ENCODE measurements at places on chromosomes 12 and 14.

- peak; percentile 57 for DNase-seq
Observed at GRCh38 chr14:61296719-61297502, 15.8 kb upstream of the TMEM30B start.

DNA sequence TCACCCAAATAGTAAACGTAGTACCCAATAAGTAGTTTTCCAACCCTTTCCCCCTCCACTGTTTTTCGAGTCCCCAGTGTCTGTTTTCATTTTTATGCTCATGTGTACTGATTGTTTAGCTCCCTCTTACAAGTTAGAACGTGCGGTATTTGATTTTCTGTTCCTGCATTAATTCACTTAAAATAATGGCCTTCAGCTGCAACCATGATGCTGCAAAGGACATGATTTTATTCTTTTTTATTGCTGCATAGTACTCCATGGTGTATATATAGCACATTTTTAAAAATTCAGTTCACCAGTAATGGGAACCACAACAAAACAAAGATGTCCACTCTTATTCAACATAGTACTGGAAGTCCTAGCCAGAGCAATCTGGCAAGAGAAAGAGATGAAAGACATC is 72.8 kb downstream of the DUSP6 start:
- no peak for DNase-seq

- DNase-seq: no peak
Observed at GRCh38 chr12:104163631-104164030, 25.6 kb upstream of the NFYB start.

- peak; percentile 66 for DNase-seq
Observed at GRCh38 chr12:44015333-44015941, 179.6 kb downstream of the TMEM117 start.

GRCh38 chr12:54060174-54060974 is 6.7 kb downstream of the HOXC4 start:
- DNase-seq: no peak

DNA sequence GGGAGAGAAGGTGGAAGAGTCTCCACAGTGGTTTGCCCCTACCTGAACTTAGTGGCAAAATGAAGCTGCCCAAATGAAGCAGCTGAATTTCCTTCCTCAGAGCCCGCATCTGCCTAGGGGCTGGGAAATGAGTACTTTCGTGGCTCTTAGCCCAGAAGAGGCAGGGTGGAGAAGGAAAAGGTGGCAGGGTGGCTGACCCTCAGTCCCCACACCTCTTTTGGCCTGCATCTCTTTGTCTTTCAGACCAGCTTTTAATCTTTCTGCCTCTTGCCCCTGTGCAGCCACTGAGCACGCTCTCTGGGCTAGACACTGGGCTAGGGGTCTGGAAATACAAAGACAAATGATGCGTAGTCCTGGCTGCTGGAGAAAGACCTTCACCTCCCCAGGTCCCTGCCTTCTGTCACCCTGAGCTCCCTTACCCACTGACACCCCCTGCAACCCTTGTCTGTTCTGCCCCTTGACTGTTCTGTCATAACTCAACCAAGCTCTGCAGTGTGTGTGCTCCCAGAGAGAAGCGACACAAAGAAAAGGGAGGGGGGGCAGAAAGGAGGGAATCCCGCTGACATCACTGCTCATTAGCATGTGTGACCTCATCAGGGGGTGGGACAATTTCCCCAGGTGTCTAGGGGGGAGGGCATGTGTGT is 371 bp upstream of the REM2 start:
- DNase-seq: peak; percentile 82

- DNase-seq: peak; percentile 82
Observed at GRCh38 chr14:104800771-104801519, at the start of gene ZBTB42. ZBTB42 (plus strand) TSS chr14:104801101; CDS start chr14:104801198, 97 bp downstream.

DNA sequence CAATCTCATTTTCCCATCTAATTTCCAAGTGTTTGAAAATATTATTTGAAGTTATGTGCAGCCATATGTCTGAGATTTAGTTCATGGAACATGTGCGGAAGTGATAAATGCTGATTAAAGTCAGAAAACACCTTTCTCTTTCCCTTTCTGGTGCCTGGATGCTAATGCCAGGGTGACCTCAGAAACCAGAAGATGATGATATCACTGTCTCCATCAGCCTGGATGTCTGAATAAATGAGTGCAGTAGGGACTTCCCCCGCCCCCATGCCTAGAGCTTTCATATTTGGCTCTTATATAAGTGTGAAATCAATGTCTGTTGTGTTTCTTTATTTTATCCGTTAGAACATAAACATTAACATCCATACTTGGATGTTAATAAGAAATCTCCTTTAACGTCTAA is 261.9 kb upstream of the LRIG3 start:
- DNase-seq: no peak

DNA sequence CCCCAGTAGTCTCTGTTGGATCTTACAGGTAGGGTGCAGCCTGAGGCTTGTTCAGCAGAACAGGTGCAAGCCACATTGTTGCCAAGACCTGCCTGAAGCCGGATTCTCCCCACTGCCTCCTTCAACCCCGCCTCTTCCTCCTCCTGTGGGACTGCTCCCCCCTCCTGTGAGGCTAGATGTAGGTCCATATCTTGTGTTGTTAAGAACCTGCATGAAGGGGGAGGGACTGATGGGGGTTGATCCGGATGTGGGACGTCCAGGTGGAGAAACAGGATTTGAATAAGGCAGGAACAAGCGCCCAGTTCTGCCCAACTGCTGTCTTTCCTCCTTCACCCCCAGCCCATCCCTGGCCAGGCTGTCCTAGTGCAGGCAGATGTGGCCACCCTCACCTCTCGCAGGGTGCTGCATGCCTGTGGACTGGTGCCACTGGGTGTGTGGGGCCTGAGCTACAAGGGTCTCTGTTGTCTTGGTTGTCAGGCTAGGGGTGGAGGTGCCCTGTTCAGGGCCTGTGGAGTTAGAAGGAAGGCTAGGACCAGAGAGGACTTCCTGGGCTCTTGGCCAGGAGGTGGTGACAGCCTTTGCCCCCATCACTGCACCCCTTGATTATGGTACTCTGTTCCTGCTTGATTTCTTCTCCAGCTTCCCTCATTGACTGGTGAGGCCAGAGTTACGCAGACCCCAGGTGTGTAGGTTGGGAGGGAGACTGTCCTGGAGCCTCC is 1.4 kb downstream of the NR4A1 start:
- no peak for DNase-seq

- DNase-seq: no peak
Observed at GRCh38 chr14:68282479-68283377, 463.1 kb downstream of the RAD51B start.

GRCh38 chr14:100898935-100899883 is 4.3 kb downstream of the RTL1 start:
- no peak for DNase-seq

GRCh38 chr12:15538881-15539280 is 216.6 kb downstream of the PTPRO start:
- DNase-seq: no peak

DNA sequence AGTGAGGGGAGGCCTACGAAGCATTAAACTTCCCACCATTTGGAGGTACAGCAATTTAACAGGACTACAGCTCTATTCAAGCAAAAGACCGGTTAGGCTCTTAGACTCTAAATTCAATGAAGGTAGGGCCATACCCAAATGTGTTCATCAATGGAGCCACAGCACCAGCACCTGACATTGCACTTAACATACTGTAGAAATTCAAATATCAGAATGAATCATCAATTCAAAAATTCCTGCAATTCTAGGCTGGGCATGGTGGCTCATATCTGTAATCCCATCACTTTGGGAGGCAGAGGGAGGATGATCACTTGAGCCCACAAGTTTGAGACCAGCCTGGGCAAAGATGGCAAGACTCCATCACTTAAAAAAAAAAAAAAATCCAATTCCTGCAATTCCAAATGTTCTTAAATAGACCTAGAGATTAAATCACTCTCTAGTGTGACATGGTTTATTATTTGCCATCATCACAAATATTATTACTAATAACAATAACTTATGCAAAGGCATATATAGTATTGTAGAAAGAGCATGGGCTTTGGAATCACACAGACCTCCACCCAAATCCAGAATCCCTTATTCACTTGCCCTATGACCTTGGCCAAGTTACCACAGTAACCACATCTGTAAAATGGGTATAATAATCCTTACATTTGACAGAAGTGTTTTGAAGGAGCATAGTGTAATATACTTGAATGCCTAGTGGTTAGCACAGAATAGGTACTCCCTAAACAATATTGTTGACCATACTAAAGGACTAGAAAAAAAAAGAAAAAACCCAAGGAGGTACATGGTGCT is 59.4 kb downstream of the CIT start:
- DNase-seq: no peak

- DNase-seq: no peak
Observed at GRCh38 chr14:59638885-59639284, 62.3 kb upstream of the CCDC175 start.

GRCh38 chr12:95820096-95820703 is 29.6 kb upstream of the NTN4 start:
- DNase-seq: peak; percentile 75

All from astrocyte of the hippocampus (primary cell).